Anterior cingulate cortex (tissue), 58 donors: ENCODE measurements at places on chromosomes 12 and 14.

DNA sequence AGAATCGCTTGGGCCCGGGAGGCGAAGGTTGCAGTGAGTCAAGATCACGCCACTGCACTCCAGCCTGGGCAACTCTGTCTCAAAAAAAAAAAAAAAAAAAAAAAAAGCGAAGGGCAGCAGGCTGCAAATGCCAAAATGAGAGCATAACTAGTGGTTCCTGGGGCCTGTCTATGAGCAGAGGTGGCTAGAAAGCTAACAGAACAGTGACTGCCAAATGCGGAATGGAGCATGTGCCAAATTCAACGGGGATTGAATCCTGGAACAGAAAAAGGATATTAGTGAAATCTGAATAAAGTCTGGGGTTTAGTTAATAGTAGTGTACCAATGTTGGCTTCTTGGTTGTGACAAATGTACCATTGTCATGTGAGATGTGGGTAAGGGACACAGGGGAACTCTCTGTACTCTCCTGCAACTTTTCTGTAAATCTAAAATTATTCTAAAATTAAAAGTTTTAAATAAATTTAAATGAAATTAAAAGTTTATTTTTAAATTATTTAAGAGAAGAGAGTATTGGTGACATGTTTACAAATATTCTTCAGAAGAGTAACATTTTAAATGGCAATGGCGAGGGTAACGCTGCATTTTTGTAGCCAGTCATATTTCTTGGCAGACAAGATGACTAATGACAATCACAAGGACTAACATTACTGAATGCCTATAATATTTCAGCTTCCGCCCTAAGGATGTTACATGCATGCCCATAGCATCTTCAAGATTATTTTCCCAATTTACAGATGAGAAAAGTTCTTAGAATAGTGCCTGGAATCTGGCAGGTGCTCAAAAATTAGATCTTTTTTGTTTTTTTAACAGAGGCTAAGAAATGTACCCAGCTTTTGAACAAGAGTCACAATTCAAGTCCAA, 28.9 kb upstream of the NUDT4 start:
- no peak for DNase-seq

DNA sequence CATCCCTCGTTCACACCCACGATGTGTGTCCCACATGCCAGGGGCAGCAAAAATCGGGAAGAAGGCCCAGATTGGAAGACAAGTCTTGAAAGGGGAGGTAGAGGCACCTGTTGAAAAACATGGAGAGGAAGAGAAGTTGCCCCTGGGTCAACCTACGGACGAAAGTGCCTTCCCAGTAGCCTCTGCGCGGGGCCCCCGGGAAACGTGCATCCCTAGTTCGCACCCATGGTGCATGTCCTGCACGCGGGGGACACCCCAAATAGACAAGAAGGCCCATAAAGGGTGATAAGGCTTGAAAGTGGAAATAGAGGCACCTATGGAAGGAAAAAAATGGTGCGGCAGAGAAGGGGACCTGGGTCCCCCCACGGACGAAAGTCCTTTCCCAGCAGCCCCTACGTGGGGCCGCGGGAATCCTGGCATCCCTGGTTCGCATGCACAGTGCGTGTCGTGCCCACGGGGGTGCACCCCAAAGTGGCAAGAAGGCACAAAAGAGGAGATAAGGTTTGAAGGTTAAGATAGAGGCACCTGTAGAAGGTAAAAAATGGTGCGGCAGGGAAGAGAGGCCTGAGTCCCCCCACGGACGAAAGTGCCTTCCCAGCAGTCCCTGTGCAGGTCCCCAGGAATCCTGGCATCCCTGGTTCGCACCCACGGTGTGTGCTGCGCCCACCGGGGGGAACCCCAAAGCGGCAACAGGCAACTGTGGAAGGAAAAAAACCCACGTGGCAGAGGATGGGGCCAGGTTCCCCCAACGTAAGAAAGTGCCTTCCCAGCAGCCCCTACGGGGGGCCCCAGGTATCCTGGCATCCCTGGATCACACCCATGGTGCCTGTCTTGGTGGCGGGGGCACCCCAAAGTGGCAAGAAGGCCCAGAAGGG, 278.3 kb downstream of the ALG10 start:
- DNase-seq, result no peak

GRCh38 chr14:67680941-67681340, 6.5 kb upstream of the VTI1B start:
- no peak for DNase-seq

DNA sequence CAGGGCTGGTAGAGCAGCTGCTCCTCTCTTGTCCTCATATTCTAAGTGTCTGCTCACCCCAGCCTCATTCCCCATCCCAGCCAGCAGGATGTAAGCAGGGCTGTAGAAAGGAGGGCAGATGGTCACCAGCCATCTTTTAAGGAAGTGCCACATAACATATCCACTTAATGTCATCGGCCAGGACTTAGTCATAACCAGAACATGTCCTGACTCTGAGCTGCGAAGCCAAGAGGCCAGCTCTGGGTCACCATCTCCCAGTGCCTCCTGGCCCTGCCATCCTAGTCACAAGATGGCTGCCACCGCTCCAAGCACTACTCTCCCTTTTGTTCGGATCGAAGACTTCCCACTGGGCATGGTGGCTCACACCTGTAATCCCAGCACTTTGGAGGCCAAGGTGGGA, 123.9 kb downstream of the PLXNC1 start:
- DNase-seq, result no peak

DNA sequence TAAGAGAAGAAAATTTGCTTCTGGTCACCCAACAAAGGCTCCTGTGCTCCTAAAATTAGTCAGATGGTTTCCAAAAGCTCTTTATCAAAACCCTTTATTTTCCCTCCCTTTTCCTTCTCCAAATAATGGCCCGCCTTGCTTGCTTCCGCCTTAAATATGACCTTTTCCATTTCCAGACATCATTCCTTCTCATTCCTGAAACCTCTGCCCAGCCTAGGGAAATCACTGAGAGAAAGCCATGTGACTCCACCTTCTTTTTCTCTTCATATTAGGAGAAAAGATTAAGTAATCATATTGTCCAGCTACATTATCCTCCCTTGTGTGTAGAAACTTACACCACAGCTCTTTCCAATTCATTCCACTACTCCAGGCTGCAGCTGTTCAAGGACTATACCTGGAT, 75.7 kb upstream of the GPHB5 start:
- no peak for DNase-seq
